ENCODE measurements at places on chromosomes 3 and 15.

DNA sequence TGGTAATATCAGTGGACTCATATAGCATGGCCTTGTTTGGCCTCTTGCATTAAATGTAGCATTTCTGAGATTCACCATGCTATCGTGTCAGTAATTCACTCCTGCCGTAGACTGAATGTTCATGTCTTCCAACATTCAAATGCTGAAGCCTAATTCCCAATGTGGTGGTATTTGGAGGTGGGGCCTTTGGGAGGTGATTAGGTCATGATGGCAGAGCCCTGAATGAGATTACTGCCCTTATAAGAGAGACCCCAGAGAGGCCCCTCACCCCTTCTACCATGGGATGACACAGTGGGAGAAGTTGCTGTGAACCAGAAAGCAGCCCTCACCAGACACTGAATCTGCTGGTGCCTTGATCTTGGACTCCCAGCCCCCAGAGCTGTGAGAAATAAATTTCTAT, 241.4 kb downstream of the VPS13C start:
- no peak for DNase-seq

GRCh38 chr3:15638891-15639262, 37.3 kb downstream of the BTD start:
- DNase-seq: no peak

DNA sequence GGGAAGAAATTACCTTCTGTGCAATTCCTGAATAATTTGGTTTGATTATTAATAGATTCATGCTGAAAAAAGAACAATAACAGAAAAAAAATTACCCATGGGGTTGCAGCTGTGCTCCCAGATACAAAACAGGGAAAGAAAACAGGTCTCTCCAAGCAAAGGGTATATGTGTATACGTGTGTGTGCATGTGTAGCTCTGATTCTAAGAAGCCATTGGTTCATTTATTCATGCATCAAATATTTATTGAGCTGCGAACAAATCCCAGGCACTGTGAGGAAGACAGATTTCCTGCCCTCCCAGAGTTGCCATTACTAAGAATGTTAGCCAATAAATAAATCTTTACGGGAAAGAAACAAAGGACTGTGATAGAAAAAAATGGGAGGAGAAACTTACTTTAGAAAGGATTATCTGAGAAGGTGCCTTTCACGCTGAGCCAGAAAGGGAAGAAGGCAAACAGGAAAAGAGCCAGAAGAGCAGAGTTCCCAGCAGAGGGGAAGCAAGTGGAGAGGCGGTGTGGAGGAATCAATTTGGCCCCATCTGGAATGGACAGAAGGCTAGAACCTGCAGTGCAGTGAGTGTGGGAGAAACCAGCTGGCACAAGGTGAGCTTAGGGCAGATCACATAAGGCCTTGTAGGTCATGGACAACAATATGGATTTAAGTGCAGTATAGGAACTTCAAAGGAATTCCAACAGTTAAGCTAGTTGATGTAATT, 20.7 kb downstream of the CHL1 start:
- no peak for DNase-seq

DNA sequence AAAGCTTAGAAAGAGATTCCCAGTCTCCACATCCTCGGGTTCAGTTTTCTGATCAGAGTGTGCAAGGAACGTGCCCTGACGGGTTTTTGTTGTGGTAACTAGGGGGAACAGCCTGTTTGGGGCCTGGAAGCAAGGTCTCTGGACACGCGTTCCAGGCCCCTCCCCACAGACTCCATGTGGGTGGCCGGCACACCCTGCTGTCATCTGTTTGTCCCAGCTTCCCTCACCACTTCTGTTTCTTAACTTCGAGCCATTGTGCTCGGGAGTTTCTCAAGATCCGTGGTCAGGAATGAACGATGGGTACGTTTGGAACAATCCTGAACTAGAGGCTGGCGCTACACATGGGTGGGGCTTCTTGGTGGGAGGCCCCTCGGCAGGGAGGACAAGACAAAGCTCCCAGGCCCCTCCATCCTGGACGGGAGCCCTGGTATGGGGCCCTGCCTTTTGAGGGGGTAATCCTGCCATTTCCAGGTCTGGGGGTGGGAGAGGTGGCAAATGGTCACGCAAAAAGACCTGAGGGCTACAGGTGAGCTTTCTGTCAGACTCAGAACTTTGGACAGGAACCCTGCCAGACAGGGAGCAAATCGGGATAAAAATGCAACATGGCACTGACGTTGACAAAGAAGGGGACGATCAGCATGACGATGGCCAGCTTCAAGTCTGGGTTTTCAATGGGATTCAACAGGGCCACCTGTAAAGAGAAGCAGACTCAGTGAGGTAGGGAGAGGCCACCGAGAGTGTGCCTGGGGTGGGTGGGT, 8.5 kb upstream of the MUSTN1 start:
- DNase-seq: no peak

GRCh38 chr15:74598126-74598842, 17.4 kb upstream of the CLK3 start:
- peak; percentile 84 for DNase-seq

DNA sequence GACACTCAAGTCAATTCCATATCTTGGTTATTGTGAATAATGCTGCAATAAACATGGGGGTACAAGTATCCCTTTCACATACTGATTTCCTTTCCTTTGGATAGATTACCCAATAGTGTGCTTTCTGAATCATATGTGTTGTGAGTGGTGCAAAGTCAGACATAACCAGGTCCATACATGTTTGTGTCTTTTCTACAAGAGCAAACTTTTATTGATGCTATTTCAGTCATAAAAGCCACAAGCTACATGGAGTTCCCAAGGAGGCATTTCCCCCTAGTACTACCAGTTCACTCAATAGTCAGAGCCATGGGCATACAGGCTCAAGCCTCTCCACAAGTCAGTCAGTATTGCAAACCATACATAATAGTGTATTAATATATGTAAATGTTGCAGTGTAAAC, 10.1 kb downstream of the CEP63 start:
- DNase-seq: no peak

DNA sequence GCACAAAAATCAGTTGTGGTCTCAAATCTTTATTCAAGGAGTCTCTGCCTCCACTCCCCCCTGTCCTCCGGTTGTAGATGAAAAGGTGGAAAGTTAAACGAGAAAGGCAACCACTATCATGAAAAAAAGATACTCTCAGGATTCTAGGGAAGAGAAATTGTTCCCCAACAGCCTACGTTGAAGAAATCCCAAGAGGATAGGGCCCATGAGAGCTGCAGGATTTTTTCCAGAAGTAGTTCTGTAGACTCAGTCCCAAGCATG, 14.3 kb downstream of the ZIC1 start:
- DNase-seq: no peak

DNA sequence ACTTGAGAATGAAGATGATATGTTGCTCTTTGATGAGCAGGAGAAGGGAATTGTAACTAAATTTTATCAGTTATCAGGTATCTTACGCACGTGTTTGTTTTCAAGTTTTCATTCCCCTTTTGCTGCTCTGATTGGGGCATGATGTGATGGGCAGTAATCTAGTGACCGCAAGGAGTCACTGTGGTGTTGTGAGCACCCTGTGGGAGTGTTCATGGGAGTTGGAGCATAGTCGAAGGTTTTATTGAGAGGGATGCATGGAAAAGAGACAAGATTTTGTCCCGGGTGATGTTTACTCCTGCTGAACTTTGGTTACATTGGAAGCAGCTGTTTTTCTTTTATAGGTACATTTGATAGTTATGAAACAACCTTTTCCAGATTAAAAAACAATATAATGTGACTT, 2.1 kb downstream of the FAN1 start:
- DNase-seq: no peak

- DNase-seq: no peak
Observed at GRCh38 chr3:109851854-109852253, 514.5 kb upstream of the DPPA4 start.

GRCh38 chr3:32313723-32314473, 75.4 kb downstream of the CMTM8 start:
- peak; percentile 15 for DNase-seq

- no peak for DNase-seq
Observed at GRCh38 chr15:27358751-27359434, 387.9 kb downstream of the GABRG3 start.

- no peak for DNase-seq
Observed at GRCh38 chr3:17360991-17361390, 381.4 kb downstream of the TBC1D5 start.

DNA sequence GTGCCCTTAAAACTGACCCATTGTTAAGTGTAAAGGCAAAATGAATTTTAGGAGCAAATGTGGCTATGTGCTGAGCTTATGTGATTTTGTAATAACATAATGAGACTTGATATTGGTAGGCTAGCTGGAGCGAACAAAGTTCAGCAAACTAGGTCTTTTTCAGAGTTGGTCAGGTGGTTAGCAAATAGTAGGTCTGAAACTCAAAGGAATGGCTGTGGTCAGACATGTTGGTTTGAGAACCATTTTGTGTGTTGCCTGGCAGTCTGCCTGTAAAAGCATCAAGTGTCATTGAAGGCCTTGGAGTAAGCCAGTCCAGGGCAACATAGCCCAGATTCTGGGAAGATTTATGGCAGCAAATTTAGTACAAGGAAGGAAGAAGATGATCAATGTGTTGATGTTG, 16.4 kb downstream of the FBXO22 start:
- no peak for DNase-seq

DNA sequence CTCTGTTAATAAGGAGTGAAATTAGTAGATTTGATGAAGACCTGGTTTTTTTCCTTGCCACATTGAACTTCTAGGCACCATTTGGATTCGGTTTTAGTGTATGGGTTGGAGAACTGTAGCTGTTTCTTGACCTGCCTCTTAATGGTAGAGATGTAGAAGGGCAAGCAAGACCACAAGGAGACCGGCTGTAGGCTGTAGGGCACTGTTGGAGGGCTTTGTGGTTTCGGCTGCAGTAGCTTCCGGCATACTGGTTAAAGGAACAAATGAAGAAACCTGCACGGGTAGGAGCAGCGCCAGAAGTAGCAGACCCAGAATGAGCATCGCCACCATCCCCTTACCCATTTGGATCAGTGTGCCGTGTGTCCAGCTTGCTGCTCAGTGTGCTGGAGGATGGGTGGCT, 7.9 kb downstream of the PCLAF start:
- DNase-seq: no peak

All from stimulated activated CD4-positive, alpha-beta T cell treated with anti-CD3 and anti-CD28 coated beads, Interleukin-1b, Interleukin-23, amount 100 ng/mL, for 4 hours (primary cell).